ENCODE measurements at places on chromosomes 16 and 17. TPM values are rescaled to one million over a fixed set of nuclear protein-coding genes. Genes with fewer than 3 reads are reported as not detected.

RANGRF gene
- 78.7 TPM for polyA plus RNA-seq

DNA sequence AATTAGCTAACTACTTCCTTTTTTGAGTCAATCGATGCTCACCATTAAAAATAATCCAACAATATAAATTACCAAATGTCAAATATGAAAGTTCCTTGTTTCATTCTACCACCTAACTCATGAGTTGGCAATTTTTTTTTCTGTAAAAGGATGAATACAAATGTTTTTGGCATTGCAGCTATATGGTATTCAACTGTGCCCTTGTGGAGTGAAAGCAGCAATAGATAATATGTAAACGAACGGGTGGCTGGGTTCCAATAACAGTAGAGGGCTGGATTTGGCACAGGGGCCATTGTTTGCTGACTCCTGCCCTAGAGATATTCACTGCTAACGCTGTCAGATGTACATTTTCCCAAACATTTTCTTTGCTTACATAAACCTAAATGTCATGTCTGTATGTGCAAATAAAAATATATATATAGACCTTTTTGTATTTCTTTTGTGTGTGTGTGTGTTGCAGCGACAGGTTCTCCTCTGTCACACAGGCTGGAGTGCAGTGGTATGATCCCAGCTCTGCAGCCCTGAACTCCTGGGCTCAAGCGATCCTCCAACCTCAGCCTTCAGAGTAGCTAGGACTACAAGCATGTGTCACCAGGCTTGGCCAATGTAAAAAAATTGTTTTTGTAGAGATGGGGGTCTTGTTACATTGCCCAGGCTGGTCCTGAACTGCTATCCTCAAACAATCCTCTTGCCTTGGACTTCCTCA is 73.9 kb downstream of the RPGRIP1L start:
- no peak for DNase-seq

DNA sequence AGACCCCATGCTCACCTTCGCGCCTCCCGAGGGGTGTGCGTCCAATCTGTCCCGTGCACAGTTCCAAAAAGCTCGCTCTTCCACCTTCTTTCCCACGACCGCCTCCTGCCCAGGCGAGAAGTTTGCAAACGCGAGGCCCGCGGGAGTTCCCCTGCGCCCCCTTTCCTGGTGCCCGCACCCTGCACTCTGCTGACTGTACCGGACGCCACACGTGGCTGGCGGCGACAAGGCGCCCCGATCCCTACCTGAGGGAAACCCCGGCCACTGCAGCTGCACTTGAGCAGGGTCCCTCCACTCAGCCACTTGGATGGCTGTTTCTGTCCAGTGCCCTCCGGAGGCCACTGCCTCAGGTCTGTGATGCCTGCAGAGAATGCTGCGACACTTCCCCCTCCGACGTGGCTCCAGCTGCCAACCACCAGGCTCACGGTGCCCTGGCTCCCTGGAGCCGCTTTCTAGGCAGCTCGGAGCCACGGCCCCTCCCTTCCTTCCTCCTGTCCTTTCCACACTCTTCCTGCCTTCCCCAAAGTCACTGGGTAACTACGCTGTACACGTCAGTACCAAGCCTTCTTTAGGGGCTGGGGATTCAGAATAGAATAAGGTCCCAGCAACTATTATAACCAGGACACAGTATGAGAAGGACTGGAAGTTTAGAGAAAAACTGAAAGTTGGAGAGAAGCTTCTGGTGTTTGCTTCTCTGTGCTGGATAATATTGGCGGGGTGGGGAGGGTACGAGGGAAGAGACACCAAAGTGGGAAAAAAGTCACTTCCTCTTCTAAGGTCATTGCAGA is at the start of gene MLKL:
MLKL (minus strand) TSS at position 425 of the 788 bp plus-strand sequence. CDS start 5,105 bp downstream, outside the sequence.
- DNase-seq: peak; percentile 43

DNA sequence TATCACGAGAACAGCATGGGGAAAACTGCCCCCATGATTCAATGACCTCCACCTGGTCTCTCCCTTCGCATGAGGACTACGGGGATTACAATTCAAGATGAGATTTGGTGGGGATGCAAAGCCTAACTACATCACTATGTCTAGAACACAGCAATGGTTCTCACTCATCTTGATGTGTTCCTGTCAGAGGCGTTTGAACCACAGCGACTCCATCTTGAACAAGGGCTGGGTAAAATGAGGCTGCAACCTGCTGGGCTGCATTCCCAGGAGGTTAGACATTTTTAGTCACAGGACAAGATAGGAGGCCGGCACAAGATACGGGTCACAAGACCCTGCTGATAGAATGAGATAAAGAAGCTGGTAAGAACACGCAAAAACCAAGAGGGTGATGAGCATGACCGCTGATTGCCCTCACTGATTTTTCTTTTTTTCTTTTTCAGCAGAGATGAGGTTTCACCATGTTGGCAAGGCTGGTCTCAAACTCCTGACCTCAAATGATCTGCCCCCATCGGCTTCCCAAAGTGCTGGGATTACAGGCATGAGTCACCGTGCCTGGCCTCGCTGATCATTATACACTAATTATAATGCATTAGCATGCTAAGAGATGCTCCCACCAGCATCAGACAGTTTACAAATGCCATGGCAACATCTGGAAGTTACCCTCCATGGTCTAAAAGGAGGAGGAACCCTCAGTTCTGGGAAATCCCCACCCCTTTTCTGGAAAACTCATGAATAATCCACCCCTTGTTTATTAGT is 3.0 kb upstream of the PPY start:
- no peak for DNase-seq

- no peak for DNase-seq
Measured at GRCh38 chr16:76614269-76614668, 337.1 kb downstream of the CNTNAP4 start.
